HFF-Myc (cell line): ENCODE measurements at places on chromosomes 7 and 10.

GRCh38 chr10:28663576-28664368, 13.5 kb upstream of the BAMBI start:
- DNase-seq = peak; percentile 35

- DNase-seq = no peak
These were observed 26.0 kb upstream of the PCBD1 start for GRCh38 chr10:70914316-70914864.

GRCh38 chr10:100838986-100839385, 73.8 kb upstream of the SLF2 start:
- DNase-seq = no peak

- no peak for DNase-seq
These were observed 22.2 kb upstream of the AKR1E2 start for GRCh38 chr10:4803822-4804221.

- DNase-seq = no peak
These were observed 211.6 kb upstream of the MAGI2 start for GRCh38 chr7:79664884-79665676.

DNA sequence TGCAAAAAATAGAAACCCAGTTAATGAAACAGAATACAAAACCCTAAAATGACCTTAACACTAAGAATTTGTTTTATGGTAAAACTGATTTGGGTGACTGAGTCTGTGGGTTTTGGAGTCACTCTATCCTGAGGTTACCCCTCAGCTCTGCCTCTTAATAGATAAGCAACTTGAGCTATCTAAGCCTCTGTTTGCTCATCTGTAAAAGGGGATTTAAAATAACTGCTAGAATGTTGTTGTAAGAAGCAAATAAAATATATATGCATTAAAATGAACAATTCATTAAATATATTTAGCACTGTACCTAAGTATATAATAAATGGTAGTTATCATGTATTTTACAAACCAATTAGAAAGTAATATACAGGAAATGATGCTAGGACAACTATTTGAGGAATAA, 115.4 kb downstream of the CABCOCO1 start:
- no peak for DNase-seq

GRCh38 chr10:124956764-124957163, 14.8 kb downstream of the ZRANB1 start:
- no peak for DNase-seq

DNA sequence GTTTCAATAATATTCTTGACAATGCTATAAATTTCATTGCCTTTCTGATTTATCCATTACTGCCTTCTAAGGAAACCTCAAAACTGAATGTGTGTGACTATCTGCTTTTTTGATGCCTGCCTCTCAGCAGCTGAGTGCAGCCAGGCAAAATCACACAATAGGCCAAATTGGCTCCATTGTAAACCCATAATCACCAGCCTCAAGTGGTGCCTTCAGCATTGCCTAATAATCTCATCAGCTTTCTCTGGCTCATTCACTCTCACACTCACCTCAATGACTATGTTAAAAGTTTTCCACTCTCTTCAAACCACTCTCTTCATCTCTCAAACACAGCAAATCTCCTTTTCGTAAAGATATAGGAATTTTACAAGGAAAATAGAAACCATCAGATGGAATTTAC, 182.5 kb upstream of the COL1A2 start:
- no peak for DNase-seq

- DNase-seq = no peak
These were observed 48.2 kb upstream of the DPYSL4 start for GRCh38 chr10:132138596-132138995.

DNA sequence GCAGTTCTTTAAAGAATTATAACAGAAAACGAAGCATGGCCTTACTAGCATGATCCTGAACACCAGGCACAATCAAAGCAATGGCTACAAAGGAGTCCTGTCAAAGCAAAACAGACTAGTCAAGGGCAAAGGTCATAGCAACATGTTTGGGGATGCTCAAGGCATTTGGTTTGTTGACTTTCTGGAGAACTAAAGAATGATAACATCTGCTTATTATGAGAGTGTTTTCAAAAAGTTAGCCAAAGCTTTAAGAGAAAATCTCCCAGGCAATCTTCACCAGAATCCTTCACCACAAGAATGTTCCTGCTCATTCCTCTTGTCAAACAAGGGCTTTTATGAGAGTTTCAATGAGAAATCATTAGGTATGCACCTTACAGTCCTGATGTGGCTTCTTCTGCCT, 95.1 kb upstream of the CPXM2 start:
- DNase-seq = no peak

DNA sequence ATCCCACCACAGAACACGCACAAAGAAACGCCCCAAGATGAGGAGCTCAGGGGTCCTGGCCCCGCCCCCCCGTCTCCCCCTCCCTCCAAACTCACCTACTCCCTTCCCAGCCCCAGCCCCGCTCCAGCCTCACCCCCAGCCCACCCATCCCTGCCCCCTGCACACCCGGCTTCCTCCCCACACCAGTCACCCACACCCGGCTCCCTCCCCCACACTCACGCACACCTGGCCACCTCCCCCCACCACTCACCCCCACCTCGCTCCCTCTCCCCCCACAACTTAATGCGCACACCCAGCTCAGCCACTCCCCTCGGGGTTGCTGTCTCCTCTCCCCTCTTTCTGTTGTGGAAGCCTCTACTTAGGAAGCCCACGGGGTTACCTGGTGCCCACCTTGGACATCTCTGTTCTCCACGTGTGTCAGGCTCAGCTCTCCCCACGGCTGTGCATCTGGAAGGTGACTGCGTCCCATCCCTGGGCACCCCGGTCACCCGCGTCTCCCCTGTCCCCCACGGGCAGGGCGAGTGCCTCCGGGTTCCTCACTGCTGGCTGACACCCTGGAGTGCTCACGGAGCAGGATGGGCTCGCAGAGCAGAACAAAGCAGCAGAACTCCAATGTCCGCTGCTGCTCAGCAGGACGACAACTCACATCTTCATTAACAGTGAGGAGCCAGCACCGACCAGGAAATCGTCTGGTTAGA, 166.8 kb downstream of the USP6NL start:
- DNase-seq = no peak

- DNase-seq = no peak
These were observed 114.5 kb upstream of the TRIM24 start for GRCh38 chr7:138345567-138345966.

- no peak for DNase-seq
These were observed 20.2 kb upstream of the SEC61A2 start for GRCh38 chr10:12109286-12109685.

- no peak for DNase-seq
These were observed 194.4 kb upstream of the TCF7L2 start for GRCh38 chr10:112755446-112756234.

DNA sequence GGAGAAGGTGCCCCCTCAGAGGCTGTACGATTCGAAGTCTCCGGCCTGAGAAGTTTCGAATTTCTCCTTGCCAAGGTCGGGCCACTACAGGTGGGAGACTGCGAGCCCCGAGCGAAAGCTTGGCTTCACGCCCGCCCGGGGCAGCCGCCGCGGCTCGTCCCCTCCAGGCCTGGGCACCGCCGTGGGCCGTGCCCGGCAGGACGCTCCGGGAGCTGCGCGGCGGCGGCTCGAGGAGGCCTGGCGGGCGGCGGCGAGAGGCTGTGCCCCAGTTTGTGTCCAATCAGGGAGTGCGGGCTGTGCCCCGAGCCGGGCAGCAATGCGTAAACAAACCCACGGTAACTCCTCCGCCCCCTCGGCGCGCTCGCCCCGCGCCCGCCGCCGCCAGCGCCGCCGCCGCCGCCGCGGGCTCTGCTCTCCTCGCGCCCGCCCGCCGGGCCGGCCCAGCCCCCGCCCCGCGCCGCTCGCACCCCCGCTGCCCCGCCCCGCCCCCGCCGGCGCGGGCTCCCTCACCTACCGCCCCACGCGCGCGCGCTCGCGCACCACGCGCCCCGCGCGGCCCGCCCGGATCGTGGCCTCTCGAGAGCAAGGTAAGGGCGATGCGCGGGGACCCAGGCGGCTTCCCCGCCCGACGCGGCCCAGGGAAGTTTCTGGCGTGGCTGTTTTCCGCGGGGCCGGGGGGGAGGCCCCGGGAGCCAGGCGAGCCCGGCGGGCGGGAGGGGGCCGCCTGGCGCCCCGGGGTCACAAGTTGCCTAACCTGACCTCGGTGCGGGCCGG, 57.8 kb upstream of the PCGF5 start:
- no peak for DNase-seq

DNA sequence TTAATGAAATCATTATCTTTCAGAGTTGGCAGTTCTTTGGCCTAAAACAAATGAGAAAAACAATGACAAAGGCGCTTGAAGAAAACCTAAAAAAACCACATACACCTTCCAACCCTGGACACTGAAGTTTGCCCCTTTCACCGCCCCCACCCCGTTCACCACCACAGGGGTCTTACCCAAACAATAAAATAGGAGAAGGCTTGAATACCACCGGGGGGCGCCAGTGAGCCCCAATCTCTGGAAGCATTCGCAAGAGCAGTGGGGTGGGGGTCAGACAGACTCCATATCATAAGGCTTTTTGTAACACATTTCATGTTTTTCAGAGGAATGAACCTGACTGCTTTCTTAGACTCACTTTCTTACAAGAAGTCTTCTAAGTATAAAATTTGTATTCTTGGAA, 163.6 kb downstream of the PIP4K2A start:
- no peak for DNase-seq

- DNase-seq = no peak
These were observed 26.1 kb downstream of the RBM33 start for GRCh38 chr7:155670521-155670920.

DNA sequence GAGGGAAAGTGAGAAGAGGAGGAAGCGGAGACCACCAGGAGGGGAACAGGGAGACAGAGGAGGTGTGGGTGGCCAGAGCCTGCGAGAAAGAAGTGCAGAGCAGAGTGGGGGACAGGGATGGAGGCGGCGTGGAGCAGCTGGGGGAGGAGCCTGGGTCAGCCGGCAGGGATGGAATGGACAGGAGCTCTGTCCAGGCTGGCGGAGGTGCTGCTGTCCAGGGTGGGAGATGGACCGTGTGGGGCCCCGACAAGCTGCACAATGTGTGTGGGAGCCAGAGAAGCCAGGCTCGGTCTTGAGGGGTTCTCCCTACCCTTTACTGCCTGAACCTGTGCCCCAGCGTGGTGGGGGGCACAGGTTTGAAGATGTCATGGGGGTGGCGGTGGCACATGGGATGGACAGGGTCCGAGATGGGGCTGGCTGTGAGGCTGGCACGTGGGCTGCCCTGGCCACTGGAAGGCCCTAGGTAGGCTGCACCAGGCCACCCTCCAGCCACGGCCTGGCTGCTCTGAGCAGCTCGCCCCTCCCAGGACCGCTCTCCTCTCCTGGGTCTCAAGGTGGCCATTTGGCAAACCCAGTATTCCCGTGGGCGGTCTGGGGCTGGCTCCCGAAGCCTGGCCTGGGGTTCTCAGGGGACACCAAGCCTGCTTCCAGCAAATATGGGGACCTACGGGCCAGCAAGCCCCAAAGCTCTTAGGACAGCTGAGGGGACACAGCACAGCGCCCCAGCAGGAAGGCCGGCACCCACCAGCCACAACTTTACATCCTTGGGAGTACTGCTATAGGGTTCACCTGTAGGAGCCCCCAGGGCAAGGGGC, 32.3 kb downstream of the YKT6 start:
- no peak for DNase-seq

GRCh38 chr7:106367664-106368063, 82.9 kb upstream of the NAMPT start:
- no peak for DNase-seq

DNA sequence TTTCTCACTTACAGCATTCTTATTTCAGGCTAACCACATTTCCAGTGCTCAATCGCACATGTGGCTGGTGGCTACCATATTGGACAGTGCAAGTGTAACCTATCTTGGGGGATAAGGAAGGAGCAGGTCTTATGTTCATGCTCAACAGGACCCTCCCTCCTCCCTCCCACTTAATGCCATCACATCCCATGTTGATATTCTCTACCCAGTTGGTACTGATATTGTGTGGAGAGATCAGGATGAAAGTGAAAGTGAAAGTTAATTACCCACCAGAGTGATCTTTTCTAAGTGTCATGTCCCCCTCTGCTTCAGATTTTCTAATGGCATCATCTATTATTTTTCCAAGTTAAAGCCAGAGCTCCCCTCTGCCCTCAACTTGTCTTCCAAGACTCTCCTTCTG, 91.6 kb downstream of the BMPER start:
- no peak for DNase-seq

GRCh38 chr7:40983111-40983510, 719.8 kb downstream of the INHBA start:
- DNase-seq = no peak

DNA sequence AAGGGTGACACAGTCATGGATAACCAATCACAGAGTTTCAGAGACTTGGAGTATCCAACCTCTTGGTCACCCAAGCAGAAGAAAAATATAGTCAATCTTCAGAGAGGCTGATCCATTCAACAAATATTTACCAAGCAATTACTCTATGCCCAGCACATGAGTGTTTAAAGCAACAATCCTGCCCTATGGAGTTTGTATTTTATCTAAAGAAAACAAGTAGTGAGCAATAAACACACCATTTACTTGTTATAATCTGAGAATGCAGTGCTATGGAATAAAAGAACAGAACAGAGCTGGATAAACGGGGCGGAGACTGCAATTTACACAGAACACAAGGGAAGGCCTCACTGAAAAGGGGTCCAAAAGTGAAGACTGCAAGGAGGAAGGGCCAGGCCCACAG, 63.8 kb downstream of the GRB10 start:
- no peak for DNase-seq

DNA sequence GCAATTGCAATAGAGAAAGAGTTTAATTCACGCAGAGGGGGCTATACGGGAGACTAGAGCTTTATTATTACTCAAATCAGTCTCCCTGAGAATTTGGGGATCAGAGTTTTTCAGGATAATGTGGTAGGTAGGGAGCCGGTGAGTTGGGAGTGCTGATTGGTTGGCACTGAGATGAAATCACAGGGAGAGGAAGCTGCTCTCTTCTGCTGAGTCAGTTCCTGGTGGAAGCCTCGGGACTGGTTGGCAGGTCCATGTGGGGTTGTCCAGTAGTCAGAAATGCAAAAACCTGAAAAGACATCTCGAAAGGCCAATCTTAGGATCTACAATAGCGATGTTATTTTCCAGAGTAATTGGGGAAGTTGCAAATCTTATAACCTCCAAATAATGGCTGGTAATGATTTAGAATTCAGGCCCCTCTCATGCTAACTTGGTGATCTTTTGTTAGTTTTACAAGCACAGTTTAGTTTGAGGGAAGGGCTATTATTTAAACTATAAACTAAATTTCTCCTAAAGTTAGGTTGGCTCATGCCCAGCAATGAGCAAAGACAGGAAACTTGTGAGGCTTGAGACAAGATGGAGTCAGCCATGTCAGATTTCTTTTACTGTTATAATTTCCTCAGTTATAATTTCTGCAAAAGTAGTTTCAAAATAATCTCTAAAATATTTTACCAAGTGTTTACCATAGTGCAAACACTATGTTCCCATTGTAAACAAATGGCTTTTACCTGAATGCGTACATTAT, 39.4 kb upstream of the SLC25A13 start:
- no peak for DNase-seq

- no peak for DNase-seq
These were observed 404.1 kb downstream of the PAXIP1 start for GRCh38 chr7:154598864-154599263.

- DNase-seq = no peak
These were observed 14.0 kb upstream of the CTBP2 start for GRCh38 chr10:125174360-125174759.
